ENCODE measurements at places on chromosomes 12 and 14.

DNA sequence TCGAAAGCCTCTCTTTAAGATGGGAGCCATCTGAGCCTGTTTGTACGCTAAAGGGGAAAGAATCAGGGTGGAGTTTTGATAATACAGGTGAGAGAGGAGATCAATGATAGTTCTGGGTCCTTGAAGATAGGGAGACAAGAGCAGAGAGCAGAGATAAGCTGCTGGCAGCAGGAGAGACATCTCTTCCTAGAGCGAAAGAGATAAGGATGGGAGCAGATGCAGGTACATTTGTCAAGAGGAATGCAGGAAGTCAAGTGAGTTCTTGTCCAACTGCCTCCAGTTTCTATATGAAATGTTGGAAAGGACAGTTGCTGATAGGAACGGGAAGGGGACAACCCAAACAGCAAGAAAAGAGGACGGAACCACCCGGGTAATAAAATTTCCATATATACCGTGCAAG lies 24.7 kb upstream of the HIF1A start:
- no peak for DNase-seq

DNA sequence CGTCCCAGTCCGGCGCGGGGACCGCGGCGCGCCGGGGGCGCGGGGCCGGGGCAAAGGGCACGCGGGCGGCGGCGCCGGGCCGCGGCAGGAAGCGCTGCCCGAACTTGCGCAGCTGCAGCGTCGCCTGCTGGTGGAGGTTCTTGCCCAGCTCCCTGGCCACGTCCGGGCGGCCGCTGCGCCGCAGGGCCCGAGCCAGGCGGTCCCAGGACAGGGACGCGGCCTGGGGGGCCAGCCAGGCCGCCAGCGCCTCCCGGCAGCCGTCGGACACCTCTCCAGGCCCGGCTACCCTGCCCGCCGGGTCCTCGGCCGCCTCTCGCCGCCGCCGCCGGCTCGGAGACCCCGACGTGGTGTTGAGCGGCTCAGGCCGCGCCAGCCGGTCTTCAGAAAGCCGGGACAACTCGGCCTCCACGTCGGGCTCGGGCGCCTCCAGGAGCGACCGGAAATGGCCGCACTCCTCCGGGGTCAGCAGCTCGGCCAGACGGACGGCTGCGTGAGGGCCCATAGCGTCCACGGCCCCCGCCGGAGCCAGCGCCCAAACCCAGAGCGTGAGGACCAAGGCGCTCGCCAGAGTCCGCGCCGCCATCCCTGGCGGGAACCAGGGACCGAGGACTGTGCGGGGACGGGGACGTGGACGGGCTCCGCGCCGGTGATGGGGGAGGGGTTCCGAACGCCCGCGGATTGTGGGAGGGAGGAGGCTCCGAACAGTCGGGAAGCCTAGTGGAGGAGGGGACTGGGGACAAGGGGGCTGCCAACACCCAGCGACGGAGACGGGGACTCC lies 34.0 kb downstream of the FIGNL2 start:
- DNase-seq = no peak

DNA sequence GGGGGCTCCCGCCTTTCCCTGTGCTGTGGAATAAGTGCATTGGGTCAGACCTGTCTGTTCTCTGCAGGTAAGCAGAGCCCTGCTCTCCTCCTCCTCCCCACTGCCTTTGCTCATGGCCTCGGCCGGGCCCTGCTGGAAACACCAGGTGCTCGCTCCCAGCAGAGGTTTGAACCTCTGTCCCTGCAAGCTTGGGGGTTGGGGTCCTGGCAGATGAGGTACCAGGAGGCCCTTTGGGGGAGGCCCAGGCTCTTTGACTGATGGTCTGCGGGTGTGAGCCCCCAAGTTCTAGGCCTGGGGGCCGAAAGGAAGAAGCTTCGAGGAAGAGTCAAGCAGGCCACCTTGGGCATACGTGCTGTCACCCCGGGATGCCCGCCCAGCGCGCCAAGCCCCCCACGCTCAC lies 22.1 kb upstream of the CEP170B start:
- no peak for DNase-seq

DNA sequence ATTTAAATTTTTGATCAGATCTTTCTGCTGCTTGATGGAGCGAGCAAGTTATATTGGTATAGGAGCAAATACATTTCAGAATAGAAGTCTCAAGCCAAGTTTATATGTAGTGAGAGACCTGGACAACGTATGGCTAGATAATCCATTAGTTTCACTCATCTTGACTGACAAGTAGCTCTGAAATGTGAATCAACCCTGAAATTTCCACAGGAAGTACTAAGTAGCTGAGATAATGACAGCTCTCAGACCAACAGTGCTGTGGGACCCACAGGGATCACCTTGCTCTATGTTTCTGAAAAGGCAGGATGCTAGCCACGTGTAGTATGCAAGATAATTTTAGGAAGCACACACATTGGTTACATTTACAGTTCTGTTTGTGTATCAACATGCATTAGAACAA lies 258.6 kb upstream of the FOXN3 start:
- no peak for DNase-seq

DNA sequence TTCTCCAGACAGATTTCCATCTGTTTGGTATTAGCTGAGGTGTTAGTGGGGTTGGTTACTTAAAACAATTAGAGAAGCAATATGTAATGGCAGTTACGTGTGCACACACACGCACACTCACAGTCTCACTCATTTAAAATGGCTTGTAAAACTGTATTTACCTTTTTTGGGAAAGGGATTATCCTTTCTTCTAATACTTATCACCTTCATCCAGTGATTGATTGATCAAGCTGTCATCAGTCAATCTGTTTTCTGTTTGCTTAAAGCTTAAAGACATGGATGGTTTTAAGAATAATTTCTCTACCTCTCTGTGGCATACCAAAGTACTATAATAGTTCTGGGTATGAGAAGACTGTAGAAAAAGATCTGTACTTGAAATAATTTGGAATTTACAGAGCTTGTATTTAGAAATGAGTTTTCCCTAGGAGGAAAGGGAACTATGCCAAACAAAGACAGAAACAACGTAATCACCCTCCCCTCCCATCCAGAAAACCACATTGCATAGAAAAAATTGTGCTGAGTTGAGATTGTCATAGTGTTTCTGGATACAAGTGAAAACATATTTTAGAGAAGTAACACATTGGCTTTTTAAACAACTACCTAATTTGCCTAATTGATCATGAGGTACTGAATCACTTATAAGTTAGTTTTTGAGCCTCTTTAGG lies 455.8 kb downstream of the PCNX1 start:
- DNase-seq = no peak

DNA sequence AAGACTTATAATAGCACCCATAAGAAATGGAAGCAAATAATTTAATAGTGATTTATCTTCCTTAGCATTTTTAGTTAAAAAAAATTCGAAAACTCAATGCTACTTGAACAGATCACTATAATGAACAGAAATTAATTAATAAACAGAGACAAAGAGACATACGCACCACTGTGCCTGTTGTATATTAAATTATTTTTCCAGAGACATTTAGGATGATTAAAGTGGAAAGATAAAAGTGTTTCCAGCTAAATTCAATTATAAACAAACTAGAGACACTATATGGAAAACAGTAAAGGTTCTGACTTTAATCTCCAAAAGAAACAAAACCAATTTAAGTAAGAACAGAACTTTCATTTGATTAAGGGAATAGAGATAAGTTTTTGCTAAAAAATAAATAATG lies 3.4 kb downstream of the HIGD1C start:
- no peak for DNase-seq

Measured in esophagus squamous epithelium (tissue), 5 donors.